ENCODE measurements at places on chromosomes 11 and 22.

GRCh38 chr22:39170825-39171622 lies 18.5 kb upstream of the CBX7 start:
- H3K36me3 ChIP-seq: no peaks in the 10 kb centered on the region
- peaks cover 16% of the 10 kb centered on the region for H3K27me3 ChIP-seq
- peaks cover 27% of the 10 kb centered on the region for H3K4me1 ChIP-seq
- DNase-seq: peak; percentile 64

DNA sequence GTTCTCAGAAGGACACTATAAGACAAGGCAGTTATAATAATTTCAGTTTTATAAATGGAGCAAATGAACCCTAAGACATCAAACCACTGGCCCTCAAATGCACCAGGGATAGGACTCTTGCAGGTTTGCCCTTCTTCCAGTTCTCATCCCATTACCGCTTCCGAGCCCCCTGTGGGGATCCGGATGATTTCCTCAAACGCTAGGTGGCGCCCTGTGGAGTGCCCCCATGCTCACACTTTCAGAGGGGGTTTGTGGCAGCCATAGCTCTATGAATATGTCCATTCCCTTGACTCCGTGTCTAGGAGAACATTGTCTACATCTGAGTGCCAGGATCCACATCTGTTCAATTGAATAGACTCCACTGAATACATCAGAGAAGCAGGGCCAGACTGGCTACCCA lies 816.3 kb downstream of the NTM start:
- H3K4me1 ChIP-seq: no peaks in the 10 kb centered on the region
- DNase-seq: no peak
- H3K27ac ChIP-seq: no peak overlapping the region
- H3K36me3 ChIP-seq: no peaks in the 10 kb centered on the region
- no peak overlapping the region for H3K4me3 ChIP-seq

DNA sequence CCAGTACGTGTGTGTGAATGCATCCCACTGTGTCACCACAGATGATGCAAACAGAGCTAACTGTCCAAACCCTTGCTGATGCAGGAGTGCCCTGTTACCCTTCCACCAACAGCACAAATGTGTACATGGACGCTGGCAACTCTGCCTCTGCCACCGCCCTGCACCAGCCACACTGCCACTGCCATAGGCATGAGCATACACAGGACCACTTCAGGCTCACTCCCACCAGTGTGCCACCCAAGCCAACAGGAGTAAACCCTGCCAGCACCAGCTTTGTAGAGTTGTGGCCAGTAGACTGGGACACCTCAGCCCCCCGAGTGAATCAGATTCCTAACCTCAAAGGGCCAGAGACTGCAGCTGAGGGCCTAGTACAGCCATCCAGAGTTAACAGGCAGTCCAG lies 34.0 kb downstream of the NOX4 start:
- H3K36me3 ChIP-seq: no peaks in the 10 kb centered on the region
- H3K4me1 ChIP-seq: no peaks in the 10 kb centered on the region
- no peak overlapping the region for H3K4me3 ChIP-seq

- H3K27ac ChIP-seq: no peak overlapping the region
- DNase-seq: no peak
- peaks cover 12% of the 10 kb centered on the region for H3K4me1 ChIP-seq
Measured at GRCh38 chr11:19988598-19988997, 171.7 kb downstream of the DBX1 start.

- no peak overlapping the region for H3K27ac ChIP-seq
- DNase-seq: no peak
- no peaks in the 10 kb centered on the region for H3K27me3 ChIP-seq
- H3K36me3 ChIP-seq: peaks cover 62% of the 10 kb centered on the region
- H3K4me3 ChIP-seq: no peak overlapping the region
- no peaks in the 10 kb centered on the region for H3K4me1 ChIP-seq
Measured at GRCh38 chr11:36411202-36411640, 98.9 kb downstream of the TRAF6 start.

GRCh38 chr11:17414992-17415391 lies 26.5 kb upstream of the KCNJ11 start:
- H3K4me1 ChIP-seq: no peaks in the 10 kb centered on the region
- DNase-seq: no peak
- no peak overlapping the region for H3K27ac ChIP-seq
- no peak overlapping the region for H3K4me3 ChIP-seq

GRCh38 chr11:1870721-1871466 lies 18.0 kb downstream of the LSP1 start:
- peaks cover 21% of the 10 kb centered on the region for H3K27me3 ChIP-seq
- no peak for DNase-seq
- no peak overlapping the region for H3K4me3 ChIP-seq
- H3K27ac ChIP-seq: no peak overlapping the region

GRCh38 chr11:129434641-129435498 lies 59.2 kb downstream of the BARX2 start:
- peaks cover 9% of the 10 kb centered on the region for H3K4me1 ChIP-seq
- no peak overlapping the region for H3K4me3 ChIP-seq
- peak; percentile 58 for DNase-seq
- peak overlapping the region; percentile 52 for H3K27ac ChIP-seq

DNA sequence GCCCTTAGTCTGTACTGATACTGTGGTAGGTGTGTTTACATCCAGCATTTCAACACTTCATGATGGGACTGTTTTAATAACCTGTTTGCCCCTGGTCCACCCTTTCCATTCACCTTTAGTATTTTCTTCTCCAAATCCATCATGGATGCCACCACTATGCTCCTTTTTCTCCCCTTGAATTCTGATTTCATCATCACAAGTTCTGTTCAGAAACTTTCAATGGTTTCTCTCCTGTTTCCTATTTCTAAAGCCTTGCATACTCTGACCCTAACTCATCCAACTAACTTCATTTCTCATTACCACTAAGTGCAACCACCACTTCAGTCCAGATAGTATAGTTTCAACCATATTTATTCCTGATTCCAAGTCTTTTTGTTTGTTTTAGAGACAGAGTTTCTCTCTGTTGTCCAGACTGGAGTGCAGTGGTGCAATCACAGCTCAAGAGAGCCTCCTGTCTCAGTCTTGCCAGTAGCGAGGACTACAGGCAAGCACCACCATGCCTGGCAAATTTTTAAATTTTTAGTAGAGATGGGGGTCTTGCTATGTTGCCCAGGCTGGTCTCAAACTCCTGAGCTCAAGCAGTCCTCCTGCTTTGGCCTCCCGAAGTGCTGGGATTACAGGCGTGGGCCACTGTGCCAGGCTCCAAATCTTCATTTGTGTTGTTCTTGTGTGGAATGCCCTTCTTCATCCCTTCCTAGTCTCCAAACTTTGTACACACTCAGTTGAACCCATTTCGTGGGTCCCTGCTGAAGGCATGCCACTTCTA lies 1.2 kb upstream of the LIN7C start:
- H3K27ac ChIP-seq: no peak overlapping the region
- no peaks in the 10 kb centered on the region for H3K36me3 ChIP-seq
- no peaks in the 10 kb centered on the region for H3K27me3 ChIP-seq
- H3K4me3 ChIP-seq: peak overlapping the region; percentile 82

DNA sequence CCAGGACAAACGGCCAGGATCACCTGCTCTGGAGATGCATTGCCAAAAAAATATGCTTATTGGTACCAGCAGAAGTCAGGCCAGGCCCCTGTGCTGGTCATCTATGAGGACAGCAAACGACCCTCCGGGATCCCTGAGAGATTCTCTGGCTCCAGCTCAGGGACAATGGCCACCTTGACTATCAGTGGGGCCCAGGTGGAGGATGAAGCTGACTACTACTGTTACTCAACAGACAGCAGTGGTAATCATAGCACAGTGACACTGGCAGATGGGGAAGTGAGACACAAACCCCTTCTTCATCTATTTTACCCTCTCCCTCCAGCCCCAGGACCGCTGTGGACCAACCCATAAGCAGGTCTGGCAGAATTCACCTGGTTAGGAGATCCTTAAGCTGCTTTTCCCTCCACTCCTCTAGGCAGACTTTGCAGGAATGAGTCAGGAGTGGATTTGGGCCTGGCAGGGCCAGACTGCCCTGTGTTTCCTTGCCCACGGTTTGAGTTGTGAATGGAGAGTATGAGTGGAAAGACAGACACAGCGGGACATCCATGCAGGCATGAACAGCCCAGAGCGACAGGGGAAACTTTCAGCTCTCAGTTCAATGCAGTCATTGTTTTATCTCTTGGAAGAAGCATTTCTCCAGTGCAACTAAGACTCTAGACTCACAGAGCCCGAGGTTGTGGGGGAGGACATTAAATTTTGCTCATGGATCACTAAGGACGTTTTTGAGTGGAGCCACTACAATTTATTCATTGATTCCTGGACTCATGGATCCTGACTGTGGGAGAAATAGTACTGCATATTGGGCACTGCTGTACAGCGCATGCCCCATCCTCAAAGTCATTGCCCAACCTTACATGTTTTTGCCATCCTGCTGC lies 75.3 kb upstream of the IGLL5 start:
- DNase-seq: no peak
- no peak overlapping the region for H3K4me3 ChIP-seq
- no peak overlapping the region for H3K27ac ChIP-seq
- no peaks in the 10 kb centered on the region for H3K27me3 ChIP-seq
- H3K4me1 ChIP-seq: no peaks in the 10 kb centered on the region

GRCh38 chr11:39780131-39780530 lies 1679.3 kb downstream of the LRRC4C start:
- no peaks in the 10 kb centered on the region for H3K4me1 ChIP-seq
- no peaks in the 10 kb centered on the region for H3K27me3 ChIP-seq
- DNase-seq: no peak
- H3K4me3 ChIP-seq: no peak overlapping the region
- no peaks in the 10 kb centered on the region for H3K36me3 ChIP-seq
- no peak overlapping the region for H3K27ac ChIP-seq

DNA sequence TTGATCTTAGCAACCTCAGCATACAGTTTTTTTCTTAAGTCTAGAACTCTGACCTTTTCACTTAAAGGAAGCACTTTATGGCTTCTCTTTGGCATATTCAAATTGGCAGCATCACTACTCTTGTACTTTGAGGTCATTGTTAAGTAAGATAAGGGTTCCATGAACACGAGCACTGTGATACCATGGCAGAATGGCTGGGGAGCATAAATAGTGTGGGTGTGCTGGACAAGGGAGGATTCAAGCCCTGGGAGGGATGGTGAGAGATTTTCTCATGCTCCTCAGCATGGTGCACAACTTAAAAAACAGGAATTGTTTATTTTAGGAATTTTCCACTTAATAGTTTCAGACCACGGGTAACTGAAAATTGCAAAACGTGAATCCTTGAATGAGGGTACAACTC lies 111.4 kb downstream of the ATXN10 start:
- H3K4me1 ChIP-seq: no peaks in the 10 kb centered on the region
- H3K4me3 ChIP-seq: no peak overlapping the region
- H3K27ac ChIP-seq: no peak overlapping the region
- peak; percentile 62 for DNase-seq

GRCh38 chr11:10497371-10498021 lies 42.4 kb downstream of the AMPD3 start:
- peaks cover 14% of the 10 kb centered on the region for H3K36me3 ChIP-seq
- H3K4me3 ChIP-seq: no peak overlapping the region
- DNase-seq: no peak
- no peaks in the 10 kb centered on the region for H3K27me3 ChIP-seq

- no peak for DNase-seq
- peaks cover 8% of the 10 kb centered on the region for H3K4me1 ChIP-seq
- no peak overlapping the region for H3K27ac ChIP-seq
- H3K36me3 ChIP-seq: no peaks in the 10 kb centered on the region
- no peaks in the 10 kb centered on the region for H3K27me3 ChIP-seq
- H3K4me3 ChIP-seq: no peak overlapping the region
Measured at GRCh38 chr22:29870574-29870973, 12.4 kb upstream of the MTMR3 start.

DNA sequence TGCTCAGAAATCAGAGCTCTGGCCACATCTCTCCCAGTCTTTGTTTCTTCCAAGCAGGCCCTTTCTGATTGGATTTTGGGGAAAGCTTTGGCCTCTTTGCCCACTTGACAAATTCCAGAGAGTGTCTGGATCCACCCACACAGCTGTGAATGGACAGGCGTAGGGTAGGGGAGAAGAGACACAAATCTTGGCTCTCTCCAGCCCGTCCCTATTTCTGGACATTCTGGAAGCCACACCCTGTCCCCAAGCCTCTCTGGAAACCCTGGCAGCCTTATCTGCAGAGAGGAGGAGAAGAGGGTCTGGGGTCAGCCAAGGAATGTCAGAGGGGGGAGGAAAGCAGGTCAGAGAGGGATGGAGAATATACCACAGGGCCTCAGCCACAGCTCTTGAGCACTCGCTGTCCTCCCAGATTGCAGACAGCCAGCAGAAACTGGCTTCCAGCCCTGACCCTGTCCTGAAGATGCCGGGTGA lies 59.5 kb upstream of the WNT11 start:
- H3K36me3 ChIP-seq: no peaks in the 10 kb centered on the region
- H3K27ac ChIP-seq: no peak overlapping the region
- H3K4me3 ChIP-seq: no peak overlapping the region
- H3K27me3 ChIP-seq: peaks cover 10% of the 10 kb centered on the region
- H3K4me1 ChIP-seq: peaks cover 9% of the 10 kb centered on the region

DNA sequence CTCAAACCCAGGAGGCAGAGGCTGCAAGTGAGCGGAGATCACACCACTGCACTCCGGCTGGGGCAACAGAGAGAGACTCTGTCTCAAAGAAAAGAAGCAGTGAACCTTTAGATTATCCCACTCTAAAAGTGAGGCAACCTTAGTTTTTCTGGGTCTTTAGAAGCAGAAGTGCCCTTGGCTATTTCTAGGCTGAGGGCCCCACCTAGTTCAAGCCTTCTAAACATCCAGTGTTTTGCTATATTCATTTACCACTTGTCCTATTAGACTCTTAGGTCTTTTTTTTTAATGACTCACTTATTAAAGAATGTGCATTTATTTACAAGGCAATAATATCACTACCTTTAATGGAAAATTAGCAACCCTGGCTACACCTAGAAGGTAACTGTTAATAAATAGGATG lies 16.7 kb upstream of the EHF start:
- no peaks in the 10 kb centered on the region for H3K27me3 ChIP-seq
- peaks cover 69% of the 10 kb centered on the region for H3K4me1 ChIP-seq
- H3K4me3 ChIP-seq: no peak overlapping the region

GRCh38 chr11:125370561-125371389 lies 125.3 kb downstream of the FEZ1 start:
- H3K36me3 ChIP-seq: peaks cover 2% of the 10 kb centered on the region
- no peak overlapping the region for H3K4me3 ChIP-seq
- H3K27me3 ChIP-seq: peaks cover 29% of the 10 kb centered on the region
- H3K4me1 ChIP-seq: no peaks in the 10 kb centered on the region
- DNase-seq: no peak
- no peak overlapping the region for H3K27ac ChIP-seq

DNA sequence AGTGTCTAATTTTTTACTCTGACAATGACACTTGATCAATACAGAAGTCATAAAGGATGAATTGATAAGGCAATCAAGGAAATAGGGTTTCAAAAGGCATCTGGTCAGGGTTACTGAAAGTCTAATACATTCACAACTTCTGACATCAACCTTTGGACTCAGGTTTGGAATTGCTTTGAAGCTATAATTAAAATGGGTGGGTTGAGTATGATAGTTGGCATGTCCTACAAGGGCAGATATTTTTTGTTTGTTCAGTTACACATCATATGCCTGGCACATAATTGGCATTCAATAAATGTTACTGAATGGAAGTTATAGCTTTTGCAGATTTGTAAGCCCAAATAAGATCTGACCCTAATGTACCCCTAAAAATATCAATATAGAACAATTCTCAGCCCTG lies 7.3 kb upstream of the FUT4 start:
- no peaks in the 10 kb centered on the region for H3K36me3 ChIP-seq
- peaks cover 19% of the 10 kb centered on the region for H3K4me1 ChIP-seq
- peak overlapping the region; percentile 25 for H3K27ac ChIP-seq
- peak; percentile 69 for DNase-seq
- H3K27me3 ChIP-seq: no peaks in the 10 kb centered on the region
